ENCODE measurements at places on chromosomes 6 and 20.

GRCh38 chr20:17938871-17939619 lies 29.5 kb downstream of the SNX5 start:
- no peak for DNase-seq

DNA sequence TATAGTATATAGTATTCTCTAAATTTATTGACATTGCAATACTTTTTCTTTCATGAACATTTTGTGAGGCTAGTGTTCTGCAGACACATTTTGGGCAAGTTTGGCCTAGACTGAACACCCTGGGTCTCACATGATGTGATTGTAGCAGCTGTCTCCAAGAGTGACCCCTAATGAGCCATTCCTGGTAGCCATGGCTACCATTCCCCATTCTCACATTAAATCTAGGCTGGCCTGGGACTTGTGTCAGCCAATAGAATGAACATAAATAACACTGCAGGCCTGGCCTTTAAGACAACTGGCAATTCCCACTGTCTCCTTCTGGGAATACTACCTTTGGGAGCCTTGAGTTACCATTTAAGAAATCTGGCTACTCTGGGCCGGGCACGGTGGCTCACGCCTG lies 38.0 kb upstream of the TASP1 start:
- DNase-seq, result no peak

GRCh38 chr6:69816569-69816968 lies 19.8 kb upstream of the LMBRD1 start:
- DNase-seq, result no peak

GRCh38 chr20:57422254-57422653 lies 31.1 kb downstream of the RBM38 start:
- DNase-seq, result no peak

- no peak for DNase-seq
Measured at GRCh38 chr20:49862607-49863200, 50.1 kb downstream of the SLC9A8 start.

DNA sequence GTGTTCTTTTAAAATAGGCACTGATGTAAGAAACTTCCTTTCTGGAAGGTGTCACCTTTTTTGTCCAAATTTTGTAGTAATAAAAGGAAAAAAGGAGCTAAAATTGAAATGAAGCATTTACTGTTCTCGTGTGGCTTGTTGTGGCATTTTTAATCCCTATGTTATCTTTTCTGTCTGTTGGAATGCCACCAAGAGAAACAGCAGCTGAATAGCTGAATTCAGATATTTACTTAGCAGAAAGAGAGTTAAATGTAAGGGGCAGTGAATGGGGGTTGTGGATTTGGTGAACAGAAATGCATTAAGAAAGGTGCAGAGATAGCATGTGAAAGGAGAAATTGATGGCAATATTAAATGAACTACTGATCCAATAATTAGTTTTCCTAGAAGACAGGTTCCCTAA lies 573.6 kb upstream of the EPHA7 start:
- DNase-seq, result no peak

- DNase-seq, result no peak
Measured at GRCh38 chr20:20010639-20011500, 6.3 kb upstream of the NAA20 start.

GRCh38 chr20:20083807-20084206 lies 31.5 kb downstream of the CFAP61 start:
- no peak for DNase-seq

DNA sequence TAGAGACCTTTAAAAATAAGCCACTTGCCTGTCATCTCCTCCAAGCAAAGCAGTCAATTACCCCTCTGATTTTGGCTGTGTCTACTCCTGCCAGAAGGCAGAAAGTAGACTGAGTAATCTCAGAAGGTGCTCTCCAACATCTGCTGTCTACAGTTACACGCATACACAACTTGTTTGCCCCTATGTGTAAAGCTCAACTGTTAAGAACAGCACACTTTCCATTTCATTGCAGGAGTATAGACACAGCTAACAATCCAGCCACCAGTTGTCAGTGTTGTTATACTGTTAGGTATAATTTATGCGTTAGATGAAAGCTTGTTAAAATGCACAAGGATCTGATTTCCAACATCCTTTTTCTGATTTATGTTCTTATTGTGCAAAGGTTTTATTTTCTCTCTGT lies 88.2 kb downstream of the SAMD3 start:
- DNase-seq, result no peak

DNA sequence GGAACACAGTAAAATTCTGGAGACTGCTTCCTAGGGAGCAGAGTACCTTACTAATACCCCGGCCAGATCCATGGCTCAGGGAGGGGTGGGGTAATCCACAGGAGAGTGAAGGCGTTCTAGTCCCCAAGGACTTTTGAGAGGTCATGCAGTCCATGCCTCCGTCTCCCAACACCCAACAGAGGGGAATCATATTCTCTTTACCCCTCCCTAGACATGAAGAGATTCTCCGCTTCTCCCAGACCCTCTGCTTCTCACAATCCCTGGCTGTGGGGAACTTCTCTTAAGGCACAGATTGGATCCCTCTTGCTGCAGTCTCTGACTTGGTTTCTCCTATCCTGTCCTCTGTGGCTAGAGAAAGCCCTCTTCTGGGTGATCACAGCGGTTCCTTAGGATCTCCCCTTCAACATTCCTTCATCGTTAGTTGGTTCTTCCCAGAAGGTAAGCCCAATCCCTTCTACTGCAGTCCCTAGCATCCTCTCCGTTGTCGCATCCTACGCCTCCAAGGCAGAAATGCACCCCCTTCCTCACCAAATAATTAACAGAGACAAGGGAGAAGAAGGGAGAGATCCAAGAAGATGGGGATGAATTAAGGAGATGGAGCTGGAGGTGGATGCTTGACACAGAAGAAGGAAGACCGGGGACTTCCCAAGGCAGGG lies 562 bp downstream of the GGT7 start:
- DNase-seq, result no peak

GRCh38 chr6:118625833-118626232 lies 25.6 kb downstream of the CEP85L start:
- DNase-seq, result no peak

- DNase-seq, result no peak
Measured at GRCh38 chr6:168778201-168778600, 337.2 kb downstream of the SMOC2 start.

DNA sequence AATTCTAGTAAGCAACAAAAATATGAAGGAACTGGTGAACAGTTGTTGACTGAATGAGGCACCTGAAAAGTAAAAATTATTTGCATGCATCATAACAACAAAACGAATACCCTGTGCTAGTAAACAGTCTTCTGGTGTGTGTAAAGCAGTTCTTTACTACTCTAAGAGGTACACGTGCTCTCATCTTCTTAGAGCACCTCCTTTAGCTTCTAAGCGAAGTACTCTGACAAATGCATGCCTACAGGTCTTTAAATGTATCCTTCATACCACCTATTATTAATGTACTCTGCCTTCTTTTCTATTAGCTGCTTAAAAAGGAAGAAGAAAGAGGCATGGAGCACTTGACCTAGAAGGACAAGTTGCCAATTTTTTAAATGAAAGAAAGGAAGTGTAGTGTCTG lies 32.2 kb upstream of the MYB start:
- DNase-seq, result no peak

DNA sequence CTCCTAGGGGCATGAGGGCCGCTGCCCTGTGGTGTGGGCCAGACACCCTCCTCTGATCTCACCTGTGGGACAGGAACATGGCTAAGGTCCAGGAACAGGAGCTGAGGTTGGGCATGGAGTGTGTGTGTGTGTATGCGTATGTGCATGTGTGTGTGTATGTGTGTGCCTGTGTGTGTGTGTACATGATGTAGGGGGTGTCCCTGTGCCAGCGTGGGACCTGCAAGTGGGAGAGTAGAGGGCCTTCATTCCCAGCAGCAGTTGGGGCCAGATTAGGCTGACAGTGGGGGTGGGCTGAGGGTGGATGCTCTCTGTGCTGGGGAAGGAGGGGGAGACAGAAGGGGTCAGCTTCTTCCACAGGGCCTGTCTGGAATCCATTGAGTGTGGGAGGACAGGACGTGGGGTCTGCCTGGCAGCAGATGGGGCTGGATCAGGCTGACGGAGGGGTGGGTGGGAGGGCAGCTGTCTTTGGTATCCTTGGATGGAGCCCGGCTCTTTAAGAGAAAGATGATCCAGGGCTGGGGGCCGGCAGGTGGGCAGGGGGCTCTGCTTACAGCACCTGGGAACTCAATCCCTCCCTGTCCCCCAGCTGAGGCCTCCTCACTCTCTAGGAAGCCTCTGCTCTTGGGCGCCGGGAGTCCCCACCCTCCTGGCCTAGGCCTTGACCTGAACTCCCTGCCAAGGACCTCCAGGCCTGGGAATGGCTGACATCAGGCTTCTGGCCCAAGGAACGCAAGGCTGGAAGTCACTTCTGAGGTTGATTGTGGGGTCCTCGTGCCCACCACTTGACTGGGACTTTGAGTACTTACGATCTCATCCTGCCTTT lies 44.0 kb downstream of the SPDEF start:
- no peak for DNase-seq

GRCh38 chr6:41663568-41663967 lies 25.3 kb downstream of the MDFI start:
- DNase-seq, result no peak

DNA sequence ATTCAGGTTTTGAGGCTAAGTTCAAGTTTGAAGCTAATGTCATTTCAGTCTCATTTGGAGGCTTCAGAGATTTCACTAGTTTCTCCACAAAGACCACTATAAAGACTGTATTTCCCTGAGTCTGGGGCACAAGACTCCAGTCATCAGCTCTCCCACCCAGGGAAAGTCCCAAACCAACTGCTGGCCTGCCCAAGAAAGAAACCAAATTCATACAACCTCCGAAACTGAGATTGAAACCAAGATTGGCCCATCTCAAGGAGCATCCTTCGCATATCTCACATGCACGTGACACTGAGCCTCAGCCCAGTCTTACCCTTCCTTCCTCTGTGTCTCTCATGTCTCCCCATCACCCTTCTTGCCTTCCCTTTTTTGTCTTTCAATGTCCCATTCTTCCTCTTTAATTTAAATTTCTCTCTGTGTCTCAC lies 3.5 kb upstream of the LTA start:
- no peak for DNase-seq

DNA sequence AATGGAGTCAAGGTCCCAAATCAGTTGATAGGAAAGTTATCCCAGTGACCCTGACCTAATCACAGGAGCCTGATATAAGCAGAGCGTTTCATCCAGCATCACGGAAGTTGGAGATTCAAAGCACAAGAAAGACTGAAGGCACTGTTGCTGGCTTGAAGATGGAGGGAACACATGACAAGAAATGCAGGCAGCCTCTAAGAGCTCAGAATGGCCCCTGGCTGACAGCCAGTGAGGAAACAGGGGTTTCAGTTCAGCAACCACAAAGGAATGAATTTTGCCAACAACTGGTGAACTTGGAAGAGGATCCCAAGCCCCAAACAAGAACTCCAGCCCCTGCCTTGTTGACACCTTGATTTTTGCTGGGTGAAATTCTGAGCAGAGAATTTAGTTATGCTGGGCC lies 778.5 kb downstream of the MAFB start:
- DNase-seq, result no peak

GRCh38 chr20:31918466-31919105 lies 33.3 kb downstream of the PDRG1 start:
- DNase-seq, result no peak

DNA sequence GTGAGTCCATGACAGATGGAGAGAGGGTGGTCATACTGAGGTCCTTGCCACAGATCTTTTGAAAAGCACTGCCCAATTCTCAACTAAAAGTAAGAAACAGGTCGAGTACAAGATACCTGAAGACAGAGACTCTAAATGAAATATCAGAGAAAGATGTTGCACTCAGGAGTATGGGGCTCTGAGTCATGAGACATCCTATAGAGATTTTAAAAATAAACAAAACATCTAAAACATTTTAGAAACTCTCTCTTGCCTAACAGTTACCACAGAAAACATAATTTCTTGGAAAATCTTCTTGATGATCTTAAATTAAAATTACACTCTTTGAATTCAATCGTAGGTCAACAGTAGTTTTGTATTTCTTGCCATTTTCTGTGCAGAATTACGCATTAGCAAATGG lies 348.9 kb upstream of the MARCKS start:
- DNase-seq, result no peak

- no peak for DNase-seq
Measured at GRCh38 chr20:56352345-56353055, 6.3 kb upstream of the FAM210B start.

GRCh38 chr6:52610011-52610410 lies 33.2 kb upstream of the TRAM2 start:
- no peak for DNase-seq

DNA sequence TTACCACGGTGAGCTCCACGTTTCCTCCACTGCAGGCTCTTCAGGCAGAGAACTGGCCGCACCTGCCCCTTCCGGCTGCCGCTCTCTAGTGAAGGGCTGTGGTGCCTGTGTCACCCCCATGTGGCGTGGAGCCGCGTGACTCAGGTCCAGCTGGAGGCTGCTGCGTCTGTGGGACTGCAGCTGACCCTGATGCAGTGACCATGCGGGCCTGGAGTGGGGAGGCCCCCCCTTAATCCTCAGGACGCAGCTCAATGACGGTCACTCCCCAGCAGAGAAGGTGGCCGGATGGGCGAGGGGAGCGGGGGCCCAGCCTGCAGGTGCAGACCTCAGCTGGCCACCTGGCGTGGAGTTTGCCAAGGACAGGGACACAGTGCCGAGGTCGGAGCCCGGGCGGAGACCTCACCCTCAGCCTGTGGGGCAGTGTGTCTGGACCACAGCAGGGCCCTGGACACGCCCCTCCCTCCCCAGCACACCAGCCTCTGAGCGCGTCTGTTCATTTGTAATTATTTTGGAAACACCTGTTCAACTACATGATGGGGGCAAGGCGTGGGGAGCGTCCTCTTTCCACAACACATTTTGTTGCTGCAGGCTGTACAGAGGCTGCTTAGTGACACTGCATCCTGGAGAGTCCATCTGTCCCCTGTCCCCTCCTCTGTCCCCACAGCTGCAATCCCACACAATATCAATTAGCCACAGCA lies 10.7 kb downstream of the BHLHE23 start:
- DNase-seq, result no peak

DNA sequence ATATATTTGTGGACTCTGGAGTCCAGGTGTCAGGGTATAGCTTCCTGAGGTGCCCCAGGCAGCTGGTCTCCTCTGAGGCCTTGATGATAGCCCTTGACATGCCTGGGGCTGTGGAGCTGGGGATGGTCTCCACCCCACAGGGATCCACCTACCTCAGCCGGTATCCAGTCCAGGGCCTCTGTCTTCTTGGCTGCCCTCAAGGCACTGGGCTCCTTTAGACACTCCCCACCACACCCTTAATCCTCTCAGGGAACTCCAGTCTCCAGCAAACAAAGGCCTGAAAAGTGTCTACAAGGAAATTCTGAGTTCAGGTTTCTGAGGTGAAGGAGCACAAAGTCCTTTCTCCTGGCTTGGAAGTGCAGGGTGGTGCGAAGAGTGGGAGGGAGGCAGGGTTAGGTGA lies 44.6 kb upstream of the DDR1 start:
- no peak for DNase-seq

Data from HS-27A (cell line).